NCI-H1092 (cell line): ENCODE measurements at places on chromosomes 4 and X.

DNA sequence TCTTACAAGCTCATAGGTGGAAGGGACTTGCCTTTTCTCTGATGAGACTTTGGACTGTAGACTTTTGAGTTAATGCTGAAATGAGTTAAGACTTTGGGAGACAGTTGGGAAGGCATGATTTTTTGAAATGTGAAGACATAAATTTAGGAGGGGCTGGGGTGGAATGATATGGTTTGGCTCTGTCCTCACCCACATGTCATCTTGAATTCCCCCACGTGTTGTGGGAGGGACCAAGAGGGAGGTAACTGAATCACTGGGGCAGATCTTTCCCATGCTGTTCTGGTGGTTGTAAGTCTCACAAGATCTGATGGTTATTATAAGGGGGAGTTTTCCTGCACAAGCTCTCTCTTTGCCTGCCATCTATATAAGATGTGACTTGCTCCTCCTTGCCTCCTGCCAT is 777.9 kb downstream of the CENPC start:
- no peak for DNase-seq

DNA sequence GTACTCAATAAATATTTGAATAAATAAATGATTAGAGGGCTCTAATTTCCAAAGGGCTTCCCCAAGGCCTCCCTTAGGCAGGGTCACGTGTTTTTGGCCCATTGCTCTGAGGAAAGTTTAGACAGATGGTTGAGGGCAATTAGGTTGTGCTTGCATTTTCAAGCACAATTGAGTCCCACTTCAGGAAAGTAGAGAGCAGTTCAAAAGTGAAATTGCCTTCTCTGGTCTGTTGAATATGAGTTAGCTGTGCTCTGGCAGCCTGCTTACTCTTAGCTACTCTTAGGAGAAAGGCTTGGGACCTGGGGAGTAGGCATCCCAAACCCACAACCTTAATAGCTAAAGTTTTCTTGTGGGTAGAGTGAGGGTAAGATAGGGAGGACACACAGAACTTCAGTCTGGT is 9.0 kb upstream of the DRP2 start:
- DNase-seq = no peak

DNA sequence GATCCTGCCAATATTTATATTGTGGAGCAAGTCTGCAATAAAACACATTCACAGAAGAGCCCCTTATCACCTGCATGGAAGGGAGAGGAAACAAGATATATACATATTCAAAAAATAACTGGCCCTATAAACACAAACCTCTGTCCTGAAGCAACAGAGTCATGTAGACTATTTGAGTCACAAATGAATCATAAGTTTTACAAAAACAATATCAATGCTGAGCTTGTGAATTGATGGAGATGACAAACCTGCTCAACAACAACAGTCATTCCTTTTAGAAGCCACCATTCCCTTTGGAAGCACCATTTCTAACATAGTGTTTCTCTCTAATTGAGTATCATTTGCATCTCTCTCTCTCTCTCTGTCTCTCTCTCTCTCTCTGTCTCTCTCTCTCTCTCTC is 313.9 kb downstream of the MID1IP1 start:
- DNase-seq = no peak

- no peak for DNase-seq
These were observed 100.7 kb upstream of the PTPN13 start for GRCh38 chr4:86493460-86493859.

- DNase-seq = no peak
These were observed 36.4 kb upstream of the MAMLD1 start for GRCh38 chrX:150326541-150327247.

GRCh38 chrX:147749308-147749707 is 162.4 kb upstream of the FMR1 start:
- no peak for DNase-seq

GRCh38 chr4:53015681-53016080 is 153.6 kb downstream of the RASL11B start:
- peak; percentile 14 for DNase-seq
